ENCODE measurements at places on chromosomes 16 and 17. TPM values are rescaled to one million over a fixed set of nuclear protein-coding genes. Genes with fewer than 3 reads are reported as not detected.

DNA sequence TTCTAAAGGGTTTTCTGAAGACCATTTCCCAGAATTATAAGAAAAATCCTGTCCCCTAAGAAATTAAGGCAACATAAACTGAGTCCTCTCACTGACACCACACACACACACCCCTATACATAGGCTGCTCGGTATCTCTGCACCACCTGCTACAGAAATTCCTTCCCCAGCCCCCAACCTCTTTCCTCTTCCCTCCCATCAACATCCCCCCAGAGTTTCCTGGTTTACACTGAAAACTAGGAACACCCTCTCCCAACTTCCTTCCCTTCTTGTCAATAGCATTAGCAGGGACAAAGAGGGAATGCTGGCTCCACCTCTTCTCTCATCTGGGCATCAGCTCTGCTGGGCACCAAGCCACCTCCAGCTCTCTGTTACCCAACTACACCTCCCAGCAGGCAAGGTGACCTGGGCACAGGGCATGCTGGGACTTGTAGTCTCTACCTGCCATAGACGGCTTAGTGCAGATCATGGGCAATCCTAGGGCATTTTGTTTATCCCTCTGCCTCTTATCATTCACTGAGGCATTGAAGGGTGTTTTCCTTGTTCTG is 15.7 kb downstream of the CAVIN1 start:
- peak; percentile 55 for DNase-seq

GRCh38 chr16:85935391-85935973 is 36.5 kb downstream of the IRF8 start:
- no peak for DNase-seq

DNA sequence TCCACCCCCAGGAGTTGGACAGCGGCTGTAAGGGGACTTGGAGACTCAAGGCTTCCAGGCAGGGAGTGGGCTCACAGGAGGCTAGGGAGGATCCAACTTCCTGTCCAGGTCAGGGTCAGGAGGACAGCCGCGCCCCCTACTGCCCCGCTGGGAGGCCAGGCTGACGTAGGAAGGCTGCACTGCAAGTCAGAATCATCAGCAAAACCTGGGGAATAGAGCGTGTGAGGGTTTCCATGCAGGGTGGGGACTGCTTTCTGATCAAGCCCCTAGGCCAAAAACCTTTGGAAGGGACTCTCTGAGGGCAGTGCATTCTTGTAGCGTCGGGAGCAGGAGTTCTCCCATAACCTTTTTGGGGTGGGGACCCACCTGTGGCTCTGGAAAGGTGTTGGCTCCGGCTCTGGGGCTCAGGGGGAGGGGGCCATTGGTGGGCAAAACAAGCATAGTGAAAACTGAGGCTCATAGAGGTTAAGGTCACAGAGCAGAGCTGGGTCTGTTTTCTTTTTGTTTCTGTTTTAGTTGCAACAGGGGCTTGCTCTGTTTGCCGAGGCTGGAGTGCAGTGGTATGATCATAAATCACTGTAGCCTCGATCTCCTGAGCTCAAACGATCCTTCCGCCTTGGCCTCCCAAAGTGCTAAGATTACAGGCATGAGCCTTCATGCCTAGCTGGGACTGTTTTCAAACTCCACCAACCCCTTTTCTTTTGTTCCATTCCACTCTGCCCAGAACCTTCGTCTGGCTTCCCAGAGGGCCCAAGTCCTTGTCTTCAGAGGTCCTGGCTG is 22.1 kb downstream of the RAI1 start:
- no peak for DNase-seq

DNA sequence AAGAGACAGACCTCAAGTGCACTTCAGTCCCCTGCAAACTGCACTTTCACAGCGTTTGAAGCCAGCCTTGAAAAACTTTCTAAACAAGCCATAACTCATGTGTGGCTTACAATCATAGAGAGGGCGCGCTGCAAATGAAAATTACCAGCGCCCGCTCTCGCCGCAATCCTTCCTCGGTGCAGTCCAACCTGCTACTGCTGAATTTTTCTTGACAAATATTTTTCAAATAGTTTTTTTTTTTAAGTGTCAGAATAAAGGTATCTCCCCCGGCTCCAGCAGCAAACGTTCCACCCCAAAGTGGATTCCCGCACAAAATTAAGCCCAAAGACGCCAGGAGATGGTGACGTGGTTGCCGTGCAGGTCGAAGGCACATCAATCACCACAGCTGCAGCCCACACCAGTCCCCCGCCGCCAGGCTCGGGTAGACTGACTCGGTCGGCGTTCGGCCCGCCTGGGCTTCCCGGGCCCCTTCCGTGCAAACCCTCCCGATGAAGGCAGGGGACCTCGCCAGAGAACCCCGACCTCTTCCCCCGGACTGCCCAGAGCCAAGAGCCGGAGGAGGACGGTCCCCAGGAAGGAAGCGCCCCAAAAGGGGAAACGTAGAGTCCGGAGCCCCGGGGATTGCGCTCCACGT is 630 bp downstream of the GRB2 start:
- peak; percentile 53 for DNase-seq

GRCh38 chr17:45144199-45145034 is 3.9 kb upstream of the HEXIM1 start:
- no peak for DNase-seq

GRCh38 chr17:70169709-70170597 is 621 bp downstream of the KCNJ2 start:
- DNase-seq = no peak

GRCh38 chr17:20246692-20247091 is 220.6 kb downstream of the LGALS9B start:
- DNase-seq = no peak

Gene TBC1D3L
- total RNA-seq = 0.42 TPM

Gene HASPIN
- 0.25 TPM for total RNA-seq

Gene LRRC3C
- not detected for total RNA-seq

Data from CD4-positive, alpha-beta T cell (primary cell).